ENCODE measurements at places on chromosomes 12 and 14.
A peak's percentile ranks its signal among the peaks of the same experiment; 100 is the strongest.

- no peak for DNase-seq
Measured at GRCh38 chr12:71942703-71943102, 4.1 kb downstream of the TPH2 start.

GRCh38 chr12:103969391-103969790 is 3.7 kb downstream of the TDG start:
- DNase-seq: no peak

- no peak for DNase-seq
Measured at GRCh38 chr12:81440001-81440400, 319.1 kb downstream of the PPFIA2 start.

DNA sequence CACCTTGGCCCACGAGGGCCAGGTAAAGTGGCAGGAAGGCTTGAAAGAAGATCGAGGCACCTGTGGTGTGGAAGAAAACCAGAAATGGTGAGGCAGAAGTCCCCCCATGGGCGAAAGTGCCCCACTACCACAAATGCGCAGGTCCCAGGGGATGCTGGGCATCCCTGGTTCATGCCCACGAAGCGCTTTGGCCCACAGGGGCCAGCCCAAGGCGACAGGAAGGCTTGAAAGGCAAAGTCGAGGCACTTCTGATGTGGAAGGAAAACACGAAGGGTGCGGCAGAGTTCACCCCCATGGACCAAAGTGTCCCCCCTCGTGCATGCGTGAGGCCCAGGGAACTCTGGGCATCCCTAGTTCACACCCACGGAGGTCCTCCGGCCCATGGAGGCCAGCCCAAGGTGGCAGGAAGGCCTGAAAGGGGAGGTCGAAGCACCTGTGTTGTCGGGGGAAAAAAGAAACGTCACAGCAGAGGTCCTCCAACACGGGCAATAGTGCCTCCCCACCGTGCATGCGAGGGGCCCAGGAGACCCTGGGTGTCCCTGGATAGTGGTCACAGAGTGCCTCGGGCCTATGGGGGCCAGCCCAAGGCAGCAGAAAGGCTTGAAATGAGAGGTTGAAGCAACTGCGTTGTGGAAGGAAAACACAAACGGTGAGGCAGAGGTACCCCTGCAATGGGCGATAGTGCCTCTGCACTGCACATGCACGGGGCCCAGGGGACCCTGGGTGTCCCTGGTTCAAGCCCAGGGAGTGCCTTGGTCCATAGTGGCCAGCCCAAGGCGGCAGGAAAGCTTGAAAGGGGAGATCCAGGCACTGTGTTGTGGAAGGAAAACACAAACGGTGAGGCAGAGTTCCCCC is 373.9 kb downstream of the ALG10 start:
- DNase-seq: peak; percentile 8

DNA sequence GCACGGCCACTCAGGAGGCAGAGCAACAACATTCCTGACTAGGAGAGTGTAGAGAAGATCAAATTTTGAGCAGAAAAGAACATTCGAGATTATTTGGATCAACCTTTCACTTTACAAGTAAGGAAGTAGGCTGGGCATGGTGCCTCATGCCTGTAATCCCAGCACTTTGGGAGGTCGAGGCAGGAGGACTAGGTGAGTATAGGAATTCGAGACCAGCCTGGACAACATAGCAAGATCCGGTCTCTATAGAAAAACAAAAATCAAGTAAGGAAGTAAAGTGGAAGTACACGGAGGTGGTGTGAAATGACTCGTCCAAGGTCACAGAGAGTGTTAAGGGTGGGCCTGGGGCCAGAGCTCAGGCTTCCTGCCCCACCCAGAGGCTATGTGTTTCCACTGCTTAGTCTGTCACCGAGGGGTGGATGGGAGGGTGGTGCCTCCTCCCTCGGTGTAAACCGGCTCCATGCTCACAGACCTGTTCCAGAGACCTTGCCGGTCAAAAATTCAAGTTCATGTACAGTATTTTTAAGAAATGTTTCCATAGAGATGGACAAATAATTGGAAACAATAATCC is 51.9 kb downstream of the MAP1LC3B2 start:
- DNase-seq: no peak

DNA sequence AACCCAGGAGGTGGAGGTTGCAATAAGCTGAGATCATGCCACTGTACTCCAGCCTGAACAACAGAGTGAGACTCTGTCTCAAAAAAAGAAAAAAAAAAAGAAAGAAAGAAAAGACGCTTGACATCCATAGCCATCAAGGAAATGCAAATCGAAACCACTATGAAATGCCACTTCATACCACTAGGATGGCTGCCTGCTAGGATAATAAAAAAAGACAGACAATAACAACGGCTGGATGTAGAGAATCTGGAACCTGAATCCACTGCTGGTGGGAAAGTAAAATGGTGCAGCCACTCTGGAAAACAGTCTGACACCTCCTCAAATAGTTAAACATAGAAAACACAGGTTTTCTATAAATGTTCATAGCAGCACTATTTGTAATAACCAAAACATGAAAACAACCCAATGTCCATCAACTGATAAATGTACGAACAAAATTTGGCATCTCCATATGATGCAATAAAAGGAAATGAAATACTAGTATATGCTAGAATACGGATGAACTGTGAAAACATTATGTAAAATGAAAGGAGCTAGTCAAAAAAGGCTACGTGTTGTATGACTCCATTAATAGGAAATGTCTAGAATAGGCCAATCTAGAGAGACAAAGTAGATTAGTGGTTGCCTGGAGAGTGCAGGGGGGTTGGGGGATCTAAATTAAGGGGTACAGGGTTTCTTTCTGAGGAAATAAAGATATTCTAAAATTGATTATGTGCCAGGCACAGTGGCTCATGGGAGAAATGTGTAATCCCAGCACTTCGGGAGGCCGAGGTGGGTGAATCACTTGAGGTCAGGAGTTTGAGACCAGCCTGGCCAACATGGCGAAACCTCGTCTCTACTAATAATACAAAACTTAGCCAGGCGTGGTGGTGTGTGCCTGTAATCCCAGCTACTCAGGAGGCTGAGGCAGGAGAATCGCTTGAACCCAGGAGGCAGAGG is 9.7 kb downstream of the WSB2 start:
- DNase-seq: no peak

DNA sequence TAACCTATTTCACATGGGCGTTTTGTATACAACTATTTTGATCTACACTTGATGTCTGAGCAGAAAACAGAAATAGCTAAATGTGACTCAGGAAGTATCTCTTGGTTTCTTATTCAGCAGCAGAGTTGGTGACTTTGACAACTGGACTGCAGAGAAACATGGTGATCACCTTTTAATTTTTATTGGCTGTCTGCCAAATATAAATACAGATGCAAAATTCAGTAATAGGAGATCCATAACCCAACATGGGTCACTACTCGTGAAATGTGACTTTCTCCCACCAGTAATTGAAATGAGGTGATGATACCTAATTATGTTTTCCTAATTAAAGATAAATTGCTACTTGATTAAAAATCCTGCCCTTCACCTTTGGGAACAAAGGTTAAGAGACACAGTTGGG is 487.1 kb downstream of the NELL2 start:
- DNase-seq: no peak

DNA sequence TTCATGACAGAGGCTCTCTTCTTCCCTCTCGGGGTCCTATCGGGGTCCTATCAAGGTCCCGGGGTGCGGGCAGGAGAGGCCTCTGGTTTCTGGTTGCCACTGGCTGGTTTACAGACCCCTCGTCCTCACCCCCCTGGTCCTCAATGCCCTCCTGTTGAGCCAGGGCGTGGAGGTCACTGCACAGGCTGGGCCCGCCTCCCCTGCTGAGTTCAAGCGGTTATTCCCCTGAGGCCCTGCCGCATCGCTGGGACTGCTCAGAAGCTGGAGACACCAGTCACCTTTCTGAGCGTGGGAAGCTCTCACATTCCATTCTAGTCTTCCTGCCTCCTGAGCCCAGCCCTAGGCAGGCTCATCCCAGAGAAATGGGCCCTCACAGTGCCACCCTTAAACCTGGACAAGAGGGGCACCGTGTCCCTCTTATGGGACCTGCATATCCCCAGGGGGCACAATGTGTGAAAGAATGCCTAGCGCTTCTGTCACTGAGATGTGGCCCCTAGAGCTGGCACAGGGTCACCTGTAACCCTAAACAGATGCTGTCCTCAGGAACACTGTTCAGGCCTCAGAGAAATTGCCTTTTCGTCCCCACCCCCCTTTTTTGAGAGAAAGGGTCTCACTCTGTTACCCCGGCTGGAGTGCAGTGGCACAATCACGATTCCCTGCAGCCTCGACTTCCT is 177.7 kb upstream of the RGS6 start:
- no peak for DNase-seq

DNA sequence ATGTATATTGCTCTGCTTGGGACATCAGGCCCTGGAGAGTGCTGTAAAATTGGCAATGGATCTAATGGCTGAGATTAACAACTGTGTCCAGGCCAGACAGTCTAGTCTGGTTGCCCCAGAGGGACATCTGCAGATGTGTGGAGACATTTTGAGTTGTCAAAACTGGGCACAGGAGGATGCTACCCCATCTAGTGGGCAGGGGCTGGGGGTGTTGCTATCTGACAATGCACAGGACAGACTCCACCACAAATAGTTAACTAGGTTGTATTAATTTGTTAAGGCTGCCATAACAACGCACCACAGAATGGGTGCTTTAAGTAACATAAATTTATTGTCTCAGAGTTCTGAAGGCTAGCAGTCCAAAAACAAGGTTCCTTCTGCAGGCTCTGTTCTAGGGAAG is 302.5 kb upstream of the AMIGO2 start:
- no peak for DNase-seq

- DNase-seq: peak; percentile 77
Measured at GRCh38 chr14:90397425-90398314, 841 bp downstream of the CALM1 start.

DNA sequence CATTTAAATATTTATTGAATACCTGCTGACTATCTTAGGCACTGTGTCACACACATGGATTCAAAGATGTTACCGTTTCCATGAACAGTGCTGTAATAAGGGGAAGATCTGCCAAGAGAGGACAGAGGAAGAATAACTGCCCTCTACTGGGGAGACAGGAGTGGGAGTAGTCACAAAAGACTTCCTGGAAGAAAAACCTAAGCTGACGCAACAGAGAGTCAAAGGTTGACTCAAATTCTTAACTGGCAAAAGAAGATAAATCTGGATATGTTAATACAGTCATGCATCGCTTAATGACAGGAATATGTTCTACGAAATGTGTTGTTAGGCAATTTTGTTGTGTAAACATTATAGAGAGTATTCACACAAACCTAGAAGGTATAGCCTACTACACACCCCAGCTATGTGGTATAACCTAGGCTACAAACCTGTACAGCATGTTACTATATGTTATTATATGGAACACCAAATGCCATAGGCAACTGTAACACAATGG is 51.5 kb downstream of the DCAF5 start:
- peak; percentile 38 for DNase-seq

- no peak for DNase-seq
Measured at GRCh38 chr12:69149270-69149669, 90.1 kb upstream of the CPSF6 start.

GRCh38 chr14:92224358-92224954 is 98.5 kb upstream of the SLC24A4 start:
- no peak for DNase-seq

DNA sequence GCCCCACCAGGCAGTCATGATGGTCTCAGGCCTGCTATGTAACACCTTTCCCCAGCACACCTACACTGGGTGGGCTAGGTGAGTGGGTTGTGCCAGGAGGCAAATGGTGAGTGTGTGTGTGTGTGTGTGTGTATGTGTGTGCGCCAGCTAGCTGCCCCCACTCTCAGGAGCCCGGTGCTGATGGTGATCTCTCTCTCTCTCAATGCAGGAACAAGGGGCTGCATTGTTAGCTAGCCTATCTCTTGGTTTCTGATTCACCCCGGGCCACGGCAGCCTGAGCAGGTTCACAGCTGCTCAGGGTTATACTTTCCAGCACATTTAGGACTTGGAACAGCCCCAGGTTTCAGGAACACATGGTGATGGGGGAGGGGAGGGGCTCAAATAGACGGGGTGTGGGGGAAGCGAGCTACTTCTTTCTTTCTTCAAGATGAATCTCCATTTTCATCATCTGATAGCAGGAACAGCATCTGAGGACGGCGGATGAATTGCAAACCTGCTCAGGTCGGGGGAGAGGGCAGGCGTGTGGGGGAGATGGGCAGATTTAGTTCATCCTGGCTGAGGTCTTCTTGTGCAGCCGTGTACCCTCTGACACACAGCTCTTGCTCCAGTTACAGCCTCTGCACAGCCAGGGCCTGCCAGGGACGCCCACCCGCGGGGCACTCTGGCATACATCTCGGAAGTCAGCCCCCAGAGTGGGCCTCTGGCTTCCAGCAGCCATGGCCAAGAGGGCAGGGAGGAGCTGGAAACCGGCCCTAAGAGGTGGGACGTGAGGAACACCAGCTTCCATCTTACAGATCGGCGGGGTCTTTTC is 137.6 kb downstream of the ZFP36L1 start:
- DNase-seq: no peak

GRCh38 chr12:9646794-9647781 is 22.4 kb upstream of the CLEC2D start:
- no peak for DNase-seq

- DNase-seq: no peak
Measured at GRCh38 chr12:120276734-120277133, 11.2 kb upstream of the PXN start.

DNA sequence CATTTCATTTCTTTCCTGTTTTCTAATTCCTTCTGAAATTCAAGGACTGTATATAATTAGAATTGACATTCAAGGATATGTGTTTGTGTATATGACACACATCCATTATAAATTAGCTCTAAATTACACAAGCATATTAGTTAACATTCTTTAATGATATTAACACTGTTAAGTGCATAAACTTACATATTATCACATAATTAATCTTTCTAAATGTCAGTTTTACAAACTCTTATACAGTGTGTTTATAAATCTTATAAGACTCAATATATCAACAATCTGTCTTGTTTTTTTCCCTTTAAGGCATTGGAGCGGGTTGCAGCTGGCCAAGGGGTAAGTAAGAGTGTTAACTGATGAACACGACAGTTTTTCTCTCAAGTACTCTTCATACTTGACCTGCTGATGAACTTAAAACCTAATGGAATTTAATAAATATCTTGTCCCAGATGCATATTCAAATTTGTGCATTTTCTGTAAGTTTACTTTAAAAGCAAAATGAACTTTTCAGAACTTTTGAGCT is 76.1 kb downstream of the METTL25 start:
- DNase-seq: no peak

- DNase-seq: no peak
Measured at GRCh38 chr12:102026728-102027127, 35.1 kb downstream of the WASHC3 start.

- no peak for DNase-seq
Measured at GRCh38 chr14:48430805-48431204, 755.4 kb upstream of the MDGA2 start.

All from natural killer cell (primary cell).